Left renal cortex interstitium (tissue), 4 donors: ENCODE measurements at places on chromosomes 7 and 10. TPM values are rescaled to one million over a fixed set of nuclear protein-coding genes. Genes with fewer than 3 reads are reported as not detected.

Gene CCL24
- polyA plus RNA-seq, result not detected

Gene FAM171A1
- 83.4 TPM for polyA plus RNA-seq

Gene SPDYE2B
- 0.60 TPM for polyA plus RNA-seq

Gene TMEM184A
- polyA plus RNA-seq, result 9.0 TPM

Gene C10orf62
- polyA plus RNA-seq, result 0.59 TPM

Gene C10orf90
- polyA plus RNA-seq, result 0.88 TPM

Gene SCIN
- polyA plus RNA-seq, result 126 TPM

Gene UCN3
- 3.3 TPM for polyA plus RNA-seq

Gene AKR1C8
- 0.43 TPM for polyA plus RNA-seq

Gene SEC61G
- 175 TPM for polyA plus RNA-seq

Gene ZNF488
- 6.8 TPM for polyA plus RNA-seq

Gene ARHGAP22
- polyA plus RNA-seq, result 1.4 TPM

Gene GIMAP7
- 11.4 TPM for polyA plus RNA-seq

Gene CACNA2D1
- polyA plus RNA-seq, result 31.9 TPM

Gene GPR37
- polyA plus RNA-seq, result 2.1 TPM

Gene CHRM2
- 3.2 TPM for polyA plus RNA-seq

Gene FAM200A
- polyA plus RNA-seq, result 15.3 TPM

Gene GSAP
- polyA plus RNA-seq, result 8.3 TPM

Gene AP1S1
- 74.1 TPM for polyA plus RNA-seq

Gene CNPY1
- polyA plus RNA-seq, result not detected

Gene ANKRD26
- 11.8 TPM for polyA plus RNA-seq

Gene SLC18A3
- not detected for polyA plus RNA-seq

Gene ETV1
- 31.6 TPM for polyA plus RNA-seq

Gene COL1A2
- 862 TPM for polyA plus RNA-seq

Gene SGMS1
- polyA plus RNA-seq, result 55.8 TPM

Gene SLC16A9
- polyA plus RNA-seq, result 40.5 TPM

Gene ITGB1
- polyA plus RNA-seq, result 698 TPM

Gene DDX21
- 60.8 TPM for polyA plus RNA-seq

Gene SPACDR
- polyA plus RNA-seq, result 1.8 TPM

Gene THSD7A
- polyA plus RNA-seq, result 76.0 TPM

Gene PODXL
- polyA plus RNA-seq, result 699 TPM

Gene INHBA
- 5.7 TPM for polyA plus RNA-seq

Gene KLF14
- 0.82 TPM for polyA plus RNA-seq

Gene LARP4B
- polyA plus RNA-seq, result 39.6 TPM

Gene CYP26A1
- polyA plus RNA-seq, result 0.08 TPM

Gene CRYGN
- polyA plus RNA-seq, result 4.3 TPM

Gene UCMA
- polyA plus RNA-seq, result not detected

Gene ITIH5
- 24.6 TPM for polyA plus RNA-seq

Gene FKBP6
- not detected for polyA plus RNA-seq

Gene HECTD2
- 30.2 TPM for polyA plus RNA-seq

Gene PAPOLB
- 0.13 TPM for polyA plus RNA-seq
